ENCODE measurements at places on chromosomes 13 and 19.

DNA sequence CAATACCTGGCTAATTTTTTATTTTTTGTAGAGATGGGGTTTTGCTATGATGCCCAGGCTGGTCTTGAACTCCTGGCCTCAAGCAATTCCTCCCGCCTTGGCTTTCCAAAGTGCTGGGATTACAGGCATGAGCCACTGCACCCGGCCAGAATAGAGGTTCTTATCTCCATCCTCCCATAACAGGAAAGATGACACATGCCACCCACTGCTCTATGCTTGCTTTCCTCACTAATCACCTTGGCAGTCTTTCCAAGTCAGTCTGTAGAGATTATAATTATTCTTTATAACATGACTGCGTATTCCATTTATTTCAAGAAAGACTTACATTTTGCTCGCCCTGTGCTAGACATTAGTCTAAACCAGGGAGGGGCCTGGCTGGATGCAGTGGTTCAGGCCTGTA lies 6.7 kb downstream of the VAV1 start:
- DNase-seq: no peak

GRCh38 chr13:73741742-73742141 lies 392.5 kb downstream of the KLF12 start:
- no peak for DNase-seq

- DNase-seq: no peak
These were observed 2.6 kb downstream of the TIMM44 start for GRCh38 chr19:7940841-7941240.

DNA sequence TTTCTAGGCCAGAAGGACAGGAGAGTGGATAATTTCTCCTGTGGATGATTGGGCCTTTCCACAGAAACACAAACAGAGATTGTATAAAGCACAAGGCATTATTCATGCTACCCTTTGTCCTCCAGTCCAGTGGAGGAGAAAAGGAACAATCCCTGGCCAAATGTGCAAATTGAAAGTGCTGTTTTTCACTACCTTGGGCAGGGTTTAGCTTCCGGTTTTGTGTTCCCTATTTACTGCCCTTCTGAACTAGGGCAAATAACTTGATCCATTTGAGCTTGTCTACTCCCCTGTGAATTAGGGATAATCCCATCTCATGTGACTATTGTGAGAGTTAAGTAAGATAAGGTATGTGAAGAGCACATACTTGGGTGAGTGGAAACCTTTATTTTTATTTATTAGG lies 13.3 kb downstream of the PDX1 start:
- DNase-seq: no peak

GRCh38 chr19:51467864-51468544 lies 9.8 kb upstream of the SIGLEC8 start:
- DNase-seq: no peak

DNA sequence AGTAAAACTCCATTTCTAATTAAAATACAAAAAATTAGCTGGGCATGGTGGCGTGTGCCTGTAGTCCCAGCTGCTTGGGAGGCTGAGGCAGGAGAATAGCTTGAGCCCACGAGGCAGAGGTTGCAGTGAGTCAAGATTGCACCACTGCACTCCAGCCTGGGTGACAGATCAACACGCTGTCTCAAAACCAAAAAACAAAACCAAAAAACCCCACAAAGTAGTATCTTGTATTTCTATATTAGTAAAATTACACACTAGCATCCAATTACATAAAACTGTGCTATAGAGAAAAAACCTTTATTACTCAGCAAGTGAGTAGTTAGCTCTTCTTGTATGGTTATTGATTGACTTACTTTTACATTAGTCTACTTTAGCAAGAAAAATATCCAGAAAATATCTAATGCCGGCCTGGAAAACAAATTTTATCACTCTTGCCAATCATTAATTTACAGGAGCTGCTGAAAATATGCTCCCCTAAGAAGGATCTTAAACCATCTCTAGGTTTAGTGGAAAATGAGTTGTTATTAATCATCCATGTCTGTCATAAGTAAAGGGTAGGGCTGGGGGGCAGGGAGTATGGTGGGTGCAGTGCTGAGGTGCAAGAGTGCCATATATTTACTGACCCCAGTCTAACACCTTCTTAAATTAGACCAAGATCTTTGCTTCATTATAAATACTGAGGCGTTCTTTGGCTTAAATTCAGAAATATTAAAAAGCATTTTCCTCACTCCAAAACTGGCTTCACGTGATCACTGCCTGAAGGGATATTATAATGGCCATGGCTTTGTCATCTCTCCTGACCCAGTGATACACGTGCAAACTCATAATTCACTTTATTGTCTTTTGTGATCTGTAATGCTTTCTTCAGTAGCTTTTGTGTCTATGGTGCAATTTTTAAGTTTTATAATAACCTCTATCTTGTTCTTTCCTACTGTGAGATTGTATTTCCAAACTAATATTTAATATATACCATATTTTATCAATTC lies 44.1 kb downstream of the UBL3 start:
- no peak for DNase-seq

DNA sequence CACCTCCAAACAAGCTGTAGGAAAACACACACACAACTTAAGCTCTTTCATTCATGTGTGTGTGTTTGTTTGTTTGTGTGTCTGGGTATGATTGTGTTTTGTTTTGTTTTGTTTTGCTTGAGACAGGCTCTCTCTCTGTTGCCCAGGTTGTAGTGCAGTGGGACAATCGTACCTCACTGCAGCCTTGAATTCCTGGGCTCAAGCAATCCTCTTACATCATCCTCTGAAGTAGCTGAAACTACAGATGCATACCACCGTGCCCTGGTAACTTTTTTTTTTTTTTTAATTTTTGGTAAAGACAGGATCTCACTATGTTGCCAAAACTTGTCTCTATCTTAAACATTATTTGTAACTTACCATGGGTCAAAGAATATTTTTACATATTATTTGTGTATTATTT lies 431.7 kb downstream of the SLITRK1 start:
- DNase-seq: no peak

- DNase-seq: no peak
These were observed 87.3 kb upstream of the RAP2A start for GRCh38 chr13:97346561-97347254.

DNA sequence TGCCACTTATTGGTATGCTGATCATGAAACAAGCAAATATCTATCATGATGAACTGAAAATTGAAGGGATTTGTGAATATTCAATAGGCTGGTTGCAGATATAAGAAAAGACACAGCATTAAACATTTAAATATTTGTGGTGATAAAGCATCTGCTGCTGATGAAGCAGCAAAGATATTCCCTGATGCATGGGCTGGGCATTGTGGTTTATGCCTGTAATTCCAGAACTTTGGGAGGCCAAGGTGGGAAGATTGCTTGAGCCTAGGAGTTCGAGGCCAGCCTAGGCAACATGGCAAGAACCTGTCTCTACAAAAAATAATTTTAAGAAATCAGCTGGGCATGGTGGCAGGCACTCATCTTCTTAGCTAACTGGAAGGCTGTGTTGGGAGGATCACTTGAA lies 54.5 kb downstream of the GPR180 start:
- DNase-seq: no peak

DNA sequence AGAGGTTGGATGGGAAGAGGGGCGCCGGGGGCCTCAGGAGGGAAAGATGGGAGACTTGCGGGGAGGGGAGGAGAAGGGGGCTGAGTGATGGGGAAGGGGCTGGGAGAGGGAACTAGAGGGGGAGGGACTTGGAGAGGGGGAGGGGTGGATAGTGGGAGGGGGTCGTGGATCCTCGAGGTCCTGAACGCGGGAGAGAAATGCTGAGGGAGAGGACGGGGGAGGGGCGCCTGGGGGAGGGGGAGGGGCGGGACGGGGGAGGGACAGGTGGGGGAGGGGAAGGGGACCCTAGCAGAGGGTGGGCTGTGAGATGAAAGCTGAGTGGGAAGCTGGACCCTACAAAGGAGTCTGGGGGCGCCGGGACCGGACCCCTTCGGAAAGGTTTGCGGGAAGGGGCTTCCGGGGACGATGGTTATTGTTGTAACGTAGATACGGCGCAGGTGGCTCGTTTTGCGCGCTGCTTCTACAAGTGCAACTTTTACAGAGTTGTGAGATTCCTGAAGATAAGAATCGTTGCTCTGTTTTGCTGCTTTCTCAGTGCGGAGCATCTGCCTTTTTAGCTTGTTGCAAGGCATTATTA lies 418 bp downstream of the ZNF444 start:
- DNase-seq: peak; percentile 35

- no peak for DNase-seq
These were observed 62.4 kb upstream of the GJB6 start for GRCh38 chr13:20294497-20294896.

- no peak for DNase-seq
These were observed 459.3 kb upstream of the SLC10A2 start for GRCh38 chr13:103525530-103525929.

DNA sequence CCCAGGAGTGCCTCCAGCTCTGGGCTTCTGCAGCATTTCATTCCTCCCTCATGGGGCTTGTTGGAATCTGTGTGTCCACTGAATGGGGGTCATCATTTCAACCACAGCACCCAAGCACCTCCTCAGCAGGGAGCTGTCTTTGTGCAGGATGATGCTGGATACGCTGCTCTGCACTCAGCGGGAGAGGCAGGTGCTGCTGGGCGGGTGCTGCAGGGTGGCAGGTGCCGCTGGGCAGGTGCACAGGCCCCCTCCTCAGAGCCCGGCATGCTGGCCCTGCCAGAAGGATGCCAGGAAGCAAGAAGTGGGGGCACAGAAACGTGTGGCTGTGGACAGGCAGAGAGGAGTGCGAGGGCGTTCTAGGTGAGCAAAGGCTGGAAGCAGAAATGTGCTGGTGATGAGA lies 121.8 kb upstream of the VSTM2B start:
- no peak for DNase-seq

- DNase-seq: no peak
These were observed 18.1 kb upstream of the EID2 start for GRCh38 chr19:39557811-39558623.

DNA sequence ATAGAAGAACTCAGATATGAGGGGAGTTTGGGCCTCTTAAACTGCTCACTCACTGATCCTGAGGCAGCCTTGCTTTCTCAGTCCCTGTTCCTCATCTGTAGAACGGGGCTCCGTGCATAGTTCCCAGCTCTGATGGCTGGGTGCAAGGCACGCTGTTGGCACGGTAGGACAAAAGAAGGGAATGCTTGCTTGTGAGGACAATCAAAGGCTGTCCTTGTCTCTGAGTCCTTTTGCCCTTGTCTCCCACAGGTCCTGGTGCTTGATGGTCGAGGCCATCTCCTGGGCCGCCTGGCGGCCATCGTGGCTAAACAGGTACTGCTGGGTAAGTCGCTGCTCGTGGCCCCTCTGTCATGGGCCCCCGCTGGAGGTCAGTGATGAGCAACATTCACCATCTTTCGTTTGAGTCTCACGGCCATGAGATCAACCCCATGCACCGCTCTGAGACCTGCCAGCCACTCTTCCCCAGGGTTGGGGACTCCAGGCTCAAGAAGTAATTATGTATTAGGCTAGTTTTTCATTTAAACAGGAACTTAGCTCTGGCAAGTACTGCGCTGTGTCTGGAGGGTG lies 2.3 kb downstream of the RPL13A start:
- no peak for DNase-seq
